ENCODE measurements at places on chromosomes 6 and 20.

DNA sequence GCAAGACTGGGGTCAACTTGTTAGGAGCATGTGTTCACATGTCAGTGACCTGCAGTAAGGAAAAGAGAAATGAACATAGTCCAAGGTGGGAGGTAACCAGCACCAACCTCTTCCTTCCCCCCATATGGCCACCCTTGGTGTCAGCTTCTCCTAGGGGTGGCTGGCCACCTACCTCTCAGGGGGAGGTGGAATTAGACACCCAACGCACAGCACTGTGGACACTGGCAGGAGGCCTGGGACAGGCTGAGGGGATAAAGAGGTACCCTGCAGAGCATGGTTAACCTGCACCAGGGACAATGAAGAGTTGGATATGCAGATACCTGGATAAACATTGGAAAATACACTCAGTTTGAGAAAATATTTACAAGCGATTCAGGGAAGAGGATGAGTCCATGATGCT lies 84.5 kb downstream of the IYD start:
- DNase-seq, result no peak

DNA sequence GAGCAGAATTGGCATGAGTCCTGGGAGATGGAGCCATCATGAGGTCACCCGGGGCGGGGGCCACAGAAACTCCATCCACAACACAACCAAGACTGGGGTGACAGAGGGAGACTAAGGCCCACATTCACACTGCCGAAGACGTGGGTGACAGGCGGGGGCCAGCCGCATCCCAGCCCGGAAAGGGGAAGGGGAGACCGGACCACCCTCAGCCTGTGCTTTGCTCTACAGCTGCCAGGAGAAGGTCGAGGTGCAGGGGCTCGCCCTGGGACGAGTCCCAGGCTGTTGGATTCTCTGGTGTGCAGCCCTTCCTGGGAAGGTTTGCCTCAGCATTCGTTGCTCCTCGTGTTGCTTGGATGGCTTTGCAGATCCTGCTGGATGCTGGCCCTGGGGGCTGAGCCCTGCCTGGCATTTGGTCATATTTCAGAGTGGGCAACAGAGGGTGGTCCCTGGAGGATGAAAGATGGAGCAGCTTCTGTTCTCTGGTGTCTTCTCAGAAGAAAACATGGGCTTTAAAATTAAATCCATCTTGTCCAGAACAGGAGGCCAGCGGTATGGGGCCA lies 328.9 kb downstream of the TAF4 start:
- DNase-seq, result no peak

DNA sequence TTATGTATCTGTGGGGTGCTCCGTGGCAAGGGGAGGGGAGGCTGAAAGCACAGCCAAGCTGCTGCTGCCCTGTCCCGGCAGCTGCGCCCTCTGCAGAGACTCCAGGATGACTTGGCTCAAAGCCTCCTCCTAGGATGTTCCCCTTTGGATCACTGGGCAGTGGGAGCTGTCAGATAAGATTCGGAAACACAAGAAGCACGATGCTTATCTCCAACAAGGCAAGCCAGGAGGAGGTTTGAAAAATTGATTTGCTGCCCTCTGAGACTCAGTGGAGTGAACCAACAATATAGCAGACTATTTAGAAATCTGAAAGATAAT lies 776.4 kb downstream of the C6orf118 start:
- DNase-seq, result no peak

DNA sequence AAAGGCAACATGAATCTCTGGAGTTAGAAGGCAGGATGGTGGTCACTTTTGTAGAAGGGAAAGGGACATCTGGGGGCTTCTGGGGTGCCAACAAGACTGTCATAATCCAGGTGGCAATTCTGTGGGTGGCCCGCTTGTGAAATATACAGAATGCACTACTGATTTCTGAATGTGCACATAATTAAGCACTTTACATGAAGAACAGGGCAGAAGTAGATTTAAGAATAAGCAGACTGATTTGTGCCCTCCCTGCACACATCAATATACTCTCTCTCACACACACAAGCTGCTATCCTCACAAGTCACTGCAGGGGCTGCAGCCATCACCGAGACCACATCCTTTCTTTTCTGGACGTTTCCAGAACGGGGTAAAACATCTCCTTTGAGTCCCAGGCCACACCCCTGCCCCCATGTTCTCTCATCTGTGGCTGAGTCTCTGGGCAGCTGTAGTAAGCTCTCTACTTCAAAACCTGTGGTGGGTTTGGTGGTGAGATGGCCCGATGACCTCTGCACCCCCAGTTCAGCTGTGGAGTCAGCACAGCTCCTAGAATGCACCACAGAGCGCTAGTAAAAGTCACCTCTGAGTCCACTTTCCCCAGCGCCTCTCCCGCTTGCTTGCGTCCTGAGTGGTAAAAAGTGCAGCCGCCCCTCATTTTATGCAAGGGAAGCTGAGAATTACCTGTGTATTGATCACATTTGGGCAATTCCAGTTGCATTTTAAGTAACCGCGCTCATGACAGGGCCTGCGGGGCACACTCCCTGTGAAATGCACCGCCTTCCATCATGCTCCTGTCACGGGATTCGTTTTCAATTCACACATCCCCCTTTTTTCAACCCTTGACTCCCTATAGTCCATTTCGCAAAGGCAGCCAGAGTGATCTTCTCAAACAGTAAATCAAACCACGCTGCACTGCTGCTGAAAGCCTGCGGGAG lies 115.5 kb downstream of the NFATC2 start:
- DNase-seq, result no peak

- no peak for DNase-seq
Measured at GRCh38 chr6:161261325-161261724, 12.5 kb downstream of the AGPAT4 start.

DNA sequence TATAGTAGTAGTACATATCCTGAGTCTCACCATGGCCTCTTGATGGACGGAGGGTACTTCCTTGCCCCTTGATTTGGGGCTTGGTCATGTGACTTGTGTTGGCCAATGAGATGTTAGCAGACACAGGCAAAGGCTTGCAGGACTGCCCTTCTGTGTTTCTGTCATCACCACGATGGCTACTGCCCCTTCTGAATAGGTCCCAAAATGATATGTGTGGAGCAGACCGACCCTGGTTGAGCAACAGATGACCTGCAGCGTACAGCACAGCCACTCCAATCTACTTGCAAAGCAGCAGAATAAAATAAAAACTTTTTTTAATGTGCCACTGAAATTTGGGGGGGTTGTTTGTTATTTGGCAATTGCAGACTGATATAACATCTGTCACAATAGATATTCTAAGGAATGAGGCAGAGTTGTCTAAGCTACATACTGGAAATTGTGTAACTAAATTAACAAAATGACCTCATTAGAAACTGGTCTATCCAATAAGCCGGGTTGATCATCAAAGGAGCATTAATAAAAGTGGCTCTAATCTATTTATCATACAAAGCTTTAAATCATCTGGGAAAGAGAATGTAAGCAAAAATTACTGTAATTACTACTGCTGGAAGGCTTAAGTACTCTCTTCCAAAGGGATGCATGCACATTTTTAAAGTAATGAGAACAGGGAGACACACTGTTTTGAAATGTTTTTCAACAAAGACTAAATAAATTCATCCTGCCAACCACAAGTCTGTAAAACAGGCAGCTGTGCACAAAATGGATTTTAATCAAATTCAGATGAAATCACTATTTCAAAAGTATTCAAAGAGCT lies 209.5 kb downstream of the KIF16B start:
- no peak for DNase-seq

DNA sequence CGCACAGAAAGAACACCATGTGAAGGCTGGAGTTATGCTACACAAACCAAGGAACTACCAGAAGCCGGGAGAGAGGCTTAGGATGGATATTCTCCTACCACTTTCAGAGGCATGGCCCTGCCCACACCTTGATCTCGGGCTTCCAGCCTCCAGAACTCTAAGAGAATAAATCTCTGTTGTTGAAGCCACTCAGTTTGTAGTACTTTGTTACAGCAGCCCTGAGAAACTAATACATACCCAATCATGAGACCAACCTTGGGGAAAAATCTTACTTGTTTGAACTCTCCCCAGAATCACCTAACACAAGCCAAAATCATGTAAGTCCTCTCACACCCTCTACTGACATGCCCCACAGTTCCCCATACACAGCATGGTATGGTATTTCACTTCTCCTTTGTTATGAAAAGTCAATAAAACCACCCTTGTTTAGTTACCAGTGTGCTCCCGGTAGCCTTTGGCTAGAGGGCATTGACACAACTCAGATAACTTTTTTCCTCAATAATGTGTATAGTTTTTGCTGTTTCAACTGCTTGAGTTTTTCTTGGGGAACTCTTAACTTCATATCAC lies 40.7 kb upstream of the SLC2A12 start:
- DNase-seq, result no peak

Measured in DMS153 (cell line).